Stimulated activated CD4-positive, alpha-beta T cell treated with anti-CD3 and anti-CD28 coated beads, Interleukin-1b, Interleukin-23, amount 100 ng/mL, for 1 hour (primary cell): ENCODE measurements at places on chromosomes 1 and 21.

DNA sequence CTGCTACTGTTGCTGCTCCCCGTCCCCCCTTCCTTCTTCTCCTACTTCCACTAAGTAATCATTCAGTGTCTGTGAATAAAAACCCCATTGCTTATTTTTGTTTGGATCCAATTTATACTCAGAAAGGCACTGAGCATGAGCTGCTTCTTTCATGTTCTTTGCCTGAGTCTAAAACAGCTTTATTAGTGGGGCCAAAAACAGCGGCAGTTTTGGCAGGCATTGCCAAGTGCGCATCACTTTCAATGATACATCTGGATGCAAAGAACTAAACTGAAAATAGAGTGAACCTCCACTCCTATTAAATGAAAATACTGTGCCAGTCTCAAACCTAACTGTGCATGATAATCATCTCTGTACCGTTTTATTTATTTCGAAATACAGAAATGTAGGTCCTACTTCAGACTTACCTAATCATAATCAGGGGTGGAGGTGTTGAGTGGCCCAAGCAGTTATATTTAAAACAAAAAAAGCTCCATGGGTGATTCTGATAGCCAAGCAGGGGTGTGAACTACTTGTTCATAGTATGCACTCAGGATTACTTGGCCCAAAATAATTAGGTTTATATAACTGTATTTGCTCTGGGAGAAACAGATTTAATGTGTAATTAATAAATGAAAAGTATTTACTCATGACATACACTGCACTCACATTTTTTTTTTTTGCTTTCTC, 48.4 kb downstream of the NEK7 start:
- no peak for DNase-seq

DNA sequence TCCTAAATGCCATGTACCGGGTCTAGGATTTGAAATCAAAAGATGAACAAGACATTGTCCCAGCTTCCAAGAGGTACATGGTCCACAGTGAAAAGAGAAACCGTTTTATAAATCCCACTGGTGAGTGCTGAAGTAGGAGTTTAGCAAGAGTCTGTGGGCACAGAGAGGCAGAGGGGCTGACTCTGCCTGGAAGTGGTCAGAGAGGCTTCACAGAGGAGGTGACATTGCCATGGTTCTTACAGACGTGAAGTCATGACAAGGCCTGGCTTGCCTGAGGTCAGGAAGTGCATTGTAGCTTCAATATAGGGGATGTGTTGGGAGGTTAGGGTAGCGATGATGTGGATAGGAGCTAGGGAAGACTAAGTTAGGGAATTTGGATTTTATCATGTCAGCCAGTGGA, 28.4 kb downstream of the MAPKAPK2 start:
- no peak for DNase-seq

- no peak for DNase-seq
Measured at GRCh38 chr1:54272772-54273091, 72.8 kb downstream of the MRPL37 start.

DNA sequence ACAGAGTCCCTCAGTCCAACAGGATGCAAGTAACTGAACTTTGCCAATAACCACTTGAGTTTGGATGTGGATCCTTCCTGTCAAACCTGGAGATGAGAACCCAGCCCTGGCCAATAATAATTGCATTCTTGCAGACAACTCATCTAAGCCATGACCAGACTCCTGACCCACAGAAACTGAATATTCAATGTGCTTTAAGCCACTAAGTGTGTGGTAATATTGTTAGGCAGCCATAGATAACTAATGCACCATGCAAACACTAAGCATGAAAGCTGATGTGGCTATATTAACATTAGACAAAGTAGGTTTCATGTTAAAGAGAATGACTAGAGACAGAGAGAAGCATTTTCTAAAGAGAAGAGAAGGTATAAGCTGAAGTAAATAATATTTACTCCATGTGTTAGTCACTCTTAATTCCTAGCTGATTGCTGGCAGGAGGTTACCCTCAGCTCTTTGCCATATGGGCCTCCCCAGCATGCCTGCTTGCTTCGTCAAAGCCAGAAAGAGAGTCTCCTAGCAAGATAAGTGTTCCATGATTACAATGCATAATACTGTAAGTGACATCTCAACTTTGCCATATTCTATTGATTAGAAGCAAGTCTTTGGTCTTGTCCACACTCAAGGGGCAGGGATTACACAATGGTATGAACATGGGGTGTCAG, 276.4 kb upstream of the PLXNA2 start:
- no peak for DNase-seq

GRCh38 chr1:25009671-25010262, 79.7 kb upstream of the RUNX3 start:
- no peak for DNase-seq
